ENCODE measurements at places on chromosomes 7 and 10.

- DNase-seq = no peak
Measured at GRCh38 chr10:49180444-49180860, 7.7 kb downstream of the TMEM273 start.

- DNase-seq = no peak
Measured at GRCh38 chr7:28507525-28508282, 95.4 kb downstream of the CREB5 start.

GRCh38 chr10:23479798-23480473, 41.1 kb downstream of the OTUD1 start:
- DNase-seq = no peak

- no peak for DNase-seq
Measured at GRCh38 chr10:66837990-66838389, 87.8 kb upstream of the LRRTM3 start.

GRCh38 chr10:53744746-53745145, 972.2 kb upstream of the MBL2 start:
- no peak for DNase-seq

DNA sequence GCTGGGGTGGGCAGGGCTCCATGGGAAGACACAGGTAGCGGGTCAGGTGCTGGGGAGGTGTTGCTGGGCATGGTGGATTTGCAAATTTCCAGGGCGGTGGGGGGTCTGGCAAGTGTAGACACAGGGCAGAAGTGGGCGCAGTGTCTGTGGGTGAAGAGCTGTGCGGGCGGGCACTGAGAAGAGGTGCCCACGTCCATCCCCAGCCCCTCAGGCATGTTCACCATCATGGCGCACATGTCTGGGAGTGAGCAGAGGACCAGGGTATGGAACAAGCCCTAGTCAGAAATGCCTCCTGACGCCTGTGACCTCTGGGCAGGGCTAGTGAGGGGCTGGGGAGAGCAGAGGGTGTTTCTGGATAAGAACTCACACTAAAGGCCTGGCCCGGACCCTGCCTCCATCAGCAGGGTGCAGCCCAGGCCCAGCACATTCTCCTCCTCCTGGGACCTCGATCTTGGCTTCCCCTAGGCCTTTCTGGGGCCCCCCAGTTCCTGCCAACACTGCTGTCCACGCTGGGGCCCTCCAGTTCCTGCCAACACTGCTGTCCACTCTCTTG, 612.9 kb downstream of the PTPRN2 start:
- no peak for DNase-seq

DNA sequence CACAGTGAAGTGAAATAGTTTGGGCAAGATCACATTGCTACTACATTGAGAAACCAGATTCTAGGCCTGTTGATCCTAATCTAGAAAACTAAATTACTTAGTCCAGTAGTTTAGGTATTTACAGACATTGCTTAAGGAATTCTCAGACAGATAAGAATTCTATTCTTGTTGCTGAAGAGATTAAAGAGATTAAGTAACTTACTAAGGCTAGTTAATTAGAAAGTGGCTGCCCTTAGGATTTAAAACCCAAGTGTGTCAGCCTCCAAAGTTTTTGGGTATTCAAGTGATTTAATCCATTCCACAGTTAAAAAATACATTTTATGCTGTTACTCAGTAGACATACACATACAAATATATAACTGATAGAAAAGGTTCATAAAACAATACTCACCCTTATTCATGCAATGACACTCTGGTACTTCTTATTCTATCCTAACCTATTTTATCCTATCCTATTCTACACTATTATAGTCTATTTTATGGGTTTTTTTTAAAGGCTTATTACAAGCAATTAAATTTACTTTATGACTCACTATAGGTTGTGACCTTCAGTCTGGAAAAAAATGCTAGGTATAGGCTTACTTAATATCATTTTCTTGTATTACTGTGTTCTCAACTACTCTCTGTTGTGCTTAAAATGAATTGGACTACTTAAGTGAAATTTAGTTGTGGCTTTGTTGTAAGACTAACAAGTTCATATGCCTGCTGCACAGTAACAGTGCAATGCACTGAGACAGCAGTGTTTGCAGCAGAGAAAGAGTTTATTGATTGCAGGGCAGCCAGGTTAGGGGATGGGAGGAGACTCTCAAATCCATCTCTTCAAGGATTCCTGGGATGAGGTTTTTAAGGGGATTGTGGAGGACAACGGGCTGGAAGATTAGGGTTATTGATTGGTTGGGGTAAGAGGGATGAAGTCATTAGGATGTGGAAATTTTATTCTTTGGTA, 10.7 kb downstream of the SPAM1 start:
- DNase-seq = no peak

GRCh38 chr10:117441812-117442443, 66.7 kb upstream of the PDZD8 start:
- no peak for DNase-seq

Data from smooth muscle cell of the brain vasculature (primary cell).